ENCODE measurements at places on chromosomes 2 and 18.

- no peak for DNase-seq
Observed at GRCh38 chr2:101330253-101330933, 21.9 kb upstream of the RNF149 start.

DNA sequence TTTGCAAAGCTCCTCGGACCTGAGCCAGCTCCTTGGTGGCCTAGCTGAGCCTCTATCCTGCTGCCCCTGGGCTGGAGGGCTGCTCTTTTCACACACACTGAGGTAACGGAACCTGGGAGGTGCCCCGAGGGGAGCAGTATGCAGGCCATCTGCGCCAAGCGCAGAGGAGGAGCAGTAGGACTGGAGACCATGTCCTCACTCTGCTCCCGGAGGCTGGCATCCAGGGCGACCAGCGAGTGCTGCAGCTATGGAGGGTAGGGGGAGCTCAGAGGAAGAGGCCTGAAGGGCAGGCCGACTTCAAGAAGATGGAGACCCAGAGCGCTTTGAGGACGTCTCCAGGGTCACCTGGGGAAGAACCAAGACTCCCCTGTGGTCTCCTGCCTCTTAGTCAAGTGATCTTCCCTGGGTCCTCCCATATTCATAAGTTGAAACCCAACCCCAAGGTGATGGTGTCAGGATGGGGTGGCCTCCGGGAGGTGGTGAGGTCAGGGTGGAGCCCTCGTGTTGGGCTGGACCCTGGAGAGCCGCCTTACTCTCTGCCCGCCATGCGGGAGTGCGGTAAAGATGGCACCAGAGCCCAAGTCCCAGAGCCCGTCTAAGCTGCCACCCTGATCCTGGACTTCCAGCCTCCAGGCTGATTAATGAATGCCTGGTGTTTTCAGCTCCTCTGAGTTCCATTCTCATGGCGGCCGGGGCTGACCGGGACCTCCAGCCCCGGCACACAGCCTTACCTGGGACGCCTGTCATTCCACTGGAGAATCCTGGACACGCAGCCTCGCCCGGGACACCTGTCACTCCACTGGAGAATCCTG is 160.7 kb downstream of the NDUFA10 start:
- no peak for DNase-seq

DNA sequence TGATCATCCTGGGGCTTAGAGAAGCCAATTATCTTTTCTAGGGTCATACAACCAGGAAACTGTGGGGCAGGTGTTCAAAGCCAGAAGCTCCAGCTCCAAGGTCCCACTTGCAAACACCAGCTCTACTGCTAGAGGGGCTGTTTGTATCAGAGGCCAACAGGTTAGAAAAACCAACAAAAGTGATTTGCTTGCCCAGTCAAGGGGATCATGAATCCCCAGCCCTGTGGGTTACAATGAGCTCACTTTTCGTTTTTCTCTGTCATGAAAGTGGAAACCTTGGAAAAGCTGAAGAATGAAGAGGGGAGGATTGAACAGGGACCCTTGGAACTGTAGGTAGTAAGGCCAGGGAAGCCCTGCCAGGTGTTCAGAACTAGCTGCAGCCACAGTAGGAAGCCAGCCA is 119.2 kb downstream of the SPP2 start:
- no peak for DNase-seq

- no peak for DNase-seq
Observed at GRCh38 chr18:6487968-6488367, 73.3 kb upstream of the L3MBTL4 start.

DNA sequence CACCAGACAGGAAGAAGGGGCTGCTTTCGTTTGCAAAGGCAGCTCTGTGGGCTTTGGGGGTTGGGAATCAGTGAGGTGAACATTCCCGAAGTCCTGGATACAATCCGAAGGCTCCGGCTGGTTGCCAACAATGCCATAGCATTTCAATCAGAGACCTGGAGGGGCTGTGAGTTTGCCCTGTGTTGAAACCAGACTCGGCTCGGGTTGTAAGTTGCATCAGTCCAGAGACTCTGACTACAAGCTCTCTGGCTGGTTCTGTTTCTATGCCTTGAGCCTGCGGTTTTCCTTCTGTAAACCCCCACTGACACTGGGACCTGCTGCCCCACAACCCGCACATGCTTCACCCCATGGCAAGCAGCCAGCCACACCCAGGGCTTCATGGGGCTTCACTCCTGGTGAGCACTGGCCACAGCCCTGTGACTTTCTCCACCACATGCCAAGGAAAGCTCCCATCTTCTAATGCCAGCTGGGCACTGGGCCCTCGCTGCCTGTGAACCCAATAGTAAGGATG is 85.7 kb upstream of the ODC1 start:
- no peak for DNase-seq

DNA sequence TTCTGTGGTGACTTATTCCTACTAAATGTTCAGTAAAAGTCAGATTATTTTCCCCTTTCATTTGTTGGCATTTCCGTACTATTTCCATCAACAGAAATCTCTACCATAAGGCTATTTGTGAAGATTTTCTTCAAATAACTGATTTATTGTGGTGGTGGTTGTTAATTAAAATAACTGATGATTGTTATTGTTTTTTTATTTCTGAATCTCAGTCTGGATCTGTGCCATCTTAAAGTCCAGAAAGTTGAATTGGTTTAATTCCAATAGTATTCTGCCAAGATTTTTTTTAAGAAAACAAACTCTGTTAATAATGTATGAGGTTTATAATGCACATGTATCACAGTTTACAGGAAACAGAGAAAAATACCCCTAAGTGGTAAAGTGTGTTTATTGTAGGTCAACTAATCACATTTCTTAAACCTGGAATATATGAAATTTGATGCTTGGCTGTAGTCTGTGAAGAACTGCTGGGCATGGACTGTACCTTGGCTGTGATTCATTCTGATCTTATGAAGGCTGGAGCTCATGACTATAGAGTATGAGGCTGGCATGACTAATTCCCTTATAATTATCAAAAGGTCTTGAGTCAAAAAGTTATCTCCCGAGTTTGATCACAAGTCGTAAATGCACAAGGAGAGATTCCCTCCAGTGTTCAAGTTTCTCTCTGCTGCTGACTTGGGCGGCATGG is 134.2 kb upstream of the RND3 start:
- no peak for DNase-seq

GRCh38 chr2:6423944-6424343 is 441.8 kb downstream of the CMPK2 start:
- DNase-seq, result no peak

- DNase-seq, result peak; percentile 19
Observed at GRCh38 chr2:60531701-60532133, 21.7 kb downstream of the BCL11A start.

DNA sequence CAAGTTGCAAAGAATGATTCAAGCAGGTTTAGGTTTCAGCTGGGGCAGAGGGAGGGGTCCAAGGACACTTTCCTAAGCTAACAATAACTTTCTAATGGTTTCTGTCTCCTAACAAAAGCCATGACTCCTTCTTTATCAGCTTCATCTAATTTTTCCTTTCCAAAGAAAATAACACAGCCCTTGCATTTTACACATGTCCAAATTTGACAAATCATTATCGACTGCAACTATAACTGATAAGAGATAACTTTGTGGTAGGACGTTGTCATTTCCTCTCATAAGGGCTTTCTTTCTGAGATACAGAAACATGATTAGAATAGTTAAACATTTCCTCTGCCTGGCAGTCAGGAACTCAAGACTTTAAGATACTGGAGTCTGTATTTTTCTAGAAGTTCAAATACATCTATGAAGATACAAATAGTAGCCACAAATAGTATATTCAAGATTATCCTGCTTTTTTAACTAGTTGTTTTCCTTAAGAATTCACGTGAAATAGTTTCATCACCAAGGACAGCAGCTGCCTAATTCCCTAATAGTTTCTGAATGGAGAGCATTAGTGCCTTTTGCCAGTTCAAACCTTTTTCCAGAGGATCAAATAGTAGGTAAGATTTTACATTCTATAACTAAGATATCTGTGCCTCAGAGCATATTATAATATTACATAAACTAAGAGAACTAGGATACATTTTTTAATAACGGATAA is 263.2 kb downstream of the EXOC6B start:
- no peak for DNase-seq

- DNase-seq, result no peak
Observed at GRCh38 chr2:212974692-212975091, 176.7 kb downstream of the IKZF2 start.

GRCh38 chr18:25454730-25455129 is 102.8 kb upstream of the ZNF521 start:
- no peak for DNase-seq

GRCh38 chr2:220847589-220847988 is 724.5 kb downstream of the EPHA4 start:
- no peak for DNase-seq

DNA sequence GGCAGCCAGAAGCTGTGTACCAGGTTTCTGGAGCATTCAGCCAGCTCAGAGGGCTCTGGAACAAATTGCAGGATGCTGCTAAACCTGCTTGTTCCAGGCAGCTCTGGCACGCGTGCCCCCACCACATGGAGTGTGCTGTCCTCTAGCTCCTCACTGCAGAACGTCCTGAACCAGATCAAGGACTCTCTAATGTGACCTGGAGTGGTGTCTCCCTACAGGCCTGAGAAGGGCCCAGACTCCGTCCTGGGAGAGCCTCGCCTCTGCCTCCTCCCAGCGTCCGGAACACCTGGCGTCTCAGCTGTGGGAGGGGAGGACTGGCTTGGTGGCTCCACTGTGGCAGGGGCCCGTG is 115.6 kb upstream of the GPC1 start:
- DNase-seq, result no peak

DNA sequence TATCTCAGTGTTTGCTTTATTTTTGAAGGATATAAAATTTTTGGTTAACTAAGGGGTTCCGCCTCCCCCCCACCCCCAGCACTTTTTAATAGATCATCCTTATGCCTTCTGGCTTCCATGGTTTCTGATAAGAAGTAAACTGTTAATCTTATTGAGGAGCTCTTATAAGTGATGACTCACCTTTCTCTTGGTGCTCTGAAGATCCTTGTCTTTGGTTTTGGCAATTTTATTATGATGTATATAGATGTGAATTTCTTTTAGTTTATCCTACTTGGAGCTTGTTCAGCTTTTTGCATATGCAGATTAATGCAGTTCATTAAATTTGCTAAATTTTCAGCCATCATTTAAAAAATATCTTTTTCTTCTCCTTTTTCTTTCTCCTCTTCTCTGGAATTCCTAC is 91.7 kb upstream of the CTAGE1 start:
- no peak for DNase-seq

DNA sequence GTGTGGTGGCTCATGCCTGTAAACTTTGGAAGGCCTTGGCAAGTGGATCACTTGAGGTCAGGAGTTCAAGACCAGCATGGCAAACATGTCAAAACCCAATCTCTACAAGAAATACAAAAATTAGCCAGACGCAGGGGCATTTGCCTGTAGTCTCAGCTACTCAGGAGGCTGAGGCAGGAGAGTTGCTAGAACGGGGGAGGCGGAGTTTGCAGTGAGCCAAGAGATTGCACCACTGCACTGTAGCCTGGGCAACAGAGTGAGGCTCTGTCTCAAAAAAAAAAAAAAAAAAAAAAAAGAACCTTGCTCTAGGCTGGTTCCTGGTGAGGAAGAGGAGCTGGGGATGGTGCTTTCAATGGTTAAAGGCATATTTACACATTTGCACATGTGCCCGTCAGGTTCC is 129.4 kb downstream of the LYPD6B start:
- no peak for DNase-seq

GRCh38 chr18:56647951-56648893 is 2.9 kb upstream of the WDR7 start:
- no peak for DNase-seq

DNA sequence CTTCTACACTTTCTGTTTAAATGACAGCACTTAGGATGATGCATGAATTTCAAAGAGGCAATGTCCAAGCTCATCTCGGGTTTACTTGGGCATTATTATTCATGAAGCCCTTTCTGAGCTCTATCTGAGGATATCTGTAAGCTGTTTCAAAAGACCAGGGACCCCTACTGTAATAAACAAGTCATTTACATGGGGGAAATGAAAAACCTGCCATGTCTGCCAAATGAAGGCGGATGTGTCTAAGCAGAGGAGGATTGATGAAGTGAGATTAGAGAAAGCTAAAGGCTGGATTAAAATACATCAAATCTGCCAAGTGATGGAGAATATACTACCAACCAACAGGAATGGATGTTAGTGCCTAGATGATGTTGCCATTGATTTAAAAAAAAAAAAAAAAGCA is 64.5 kb downstream of the SUCLG1 start:
- no peak for DNase-seq

- no peak for DNase-seq
Observed at GRCh38 chr2:213806125-213806726, 522.0 kb downstream of the SPAG16 start.

GRCh38 chr18:30684825-30685481 is 357.6 kb downstream of the DSC3 start:
- no peak for DNase-seq

- no peak for DNase-seq
Observed at GRCh38 chr2:143398781-143399180, 269.6 kb downstream of the ARHGAP15 start.

DNA sequence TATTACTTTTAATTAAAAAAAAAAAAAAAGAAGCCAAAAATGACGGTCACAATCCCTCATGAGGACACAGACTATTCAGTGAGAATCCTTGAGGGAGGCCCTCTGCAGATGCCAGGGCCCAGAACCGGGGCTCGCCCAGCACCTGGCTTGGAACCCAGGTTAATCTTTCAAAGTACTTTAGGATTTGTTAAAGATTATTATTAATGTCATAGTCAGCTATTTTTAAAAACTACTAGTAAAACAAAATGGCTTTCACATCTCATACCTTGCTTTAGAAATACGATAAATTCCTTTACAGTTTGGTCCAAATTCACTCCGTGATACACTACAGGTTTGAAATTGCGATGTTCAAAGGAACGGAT is 27.1 kb downstream of the C2orf76 start:
- no peak for DNase-seq

DNA sequence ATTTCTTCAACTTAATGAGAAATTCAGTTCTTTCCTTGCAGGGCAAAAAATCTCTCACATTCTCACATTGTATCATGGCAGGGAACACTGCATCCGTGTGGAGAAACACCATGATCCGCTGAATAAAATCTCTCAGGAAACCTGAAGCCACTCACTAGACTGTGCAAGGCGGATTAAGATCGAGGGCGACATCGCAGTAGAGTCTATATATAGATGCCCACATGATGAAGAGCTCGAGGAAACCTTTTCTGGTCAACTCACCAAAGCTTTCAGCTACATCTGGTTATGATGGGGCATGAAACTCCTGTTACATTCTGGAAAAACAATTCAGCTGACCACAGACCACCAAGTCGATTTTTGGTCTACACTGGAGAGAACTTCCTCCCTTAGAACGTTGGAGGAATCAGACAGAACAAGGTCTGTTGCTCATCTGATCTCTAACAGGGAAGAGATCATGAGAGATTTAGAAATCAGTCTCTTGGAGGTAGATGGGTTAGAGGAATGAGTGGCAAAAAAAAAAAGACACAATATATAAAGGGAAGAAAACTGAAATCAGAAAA is 162.9 kb upstream of the ZNF516 start:
- DNase-seq, result no peak

All from NCI-H2227 treated with DMSO at 0.1 percent for 48 hours (cell line).